SK-N-SH treated with all-trans-retinoic acid at 6 μM for 48 hours (cell line): ENCODE measurements at places on chromosomes 4 and X.

- ATAC-seq = no peak
Observed at GRCh38 chrX:65610481-65610880, 57.0 kb upstream of the MSN start.

DNA sequence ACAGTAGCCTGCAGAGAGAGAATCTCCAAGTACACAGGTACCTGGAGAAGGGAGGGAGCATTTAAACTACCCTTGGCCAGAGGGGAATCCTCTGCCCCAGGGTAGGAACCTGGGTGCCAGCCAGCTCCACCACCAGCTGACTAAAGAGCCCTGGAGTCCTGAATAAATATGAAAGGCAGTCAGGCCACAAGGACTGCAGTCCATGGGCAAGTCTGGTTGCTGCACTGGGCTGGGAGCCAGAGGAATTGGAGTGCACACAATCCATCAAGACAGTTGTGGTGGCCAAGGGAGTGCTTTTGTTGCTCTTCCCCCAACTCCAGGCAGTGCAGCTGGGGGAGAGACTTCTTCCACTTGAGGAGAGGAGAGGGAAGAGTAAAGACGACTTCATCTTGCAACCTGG is 172.5 kb downstream of the HNRNPD start:
- no peak for ATAC-seq

GRCh38 chrX:56920338-56920997 is 74.9 kb downstream of the SPIN3 start:
- no peak for ATAC-seq

DNA sequence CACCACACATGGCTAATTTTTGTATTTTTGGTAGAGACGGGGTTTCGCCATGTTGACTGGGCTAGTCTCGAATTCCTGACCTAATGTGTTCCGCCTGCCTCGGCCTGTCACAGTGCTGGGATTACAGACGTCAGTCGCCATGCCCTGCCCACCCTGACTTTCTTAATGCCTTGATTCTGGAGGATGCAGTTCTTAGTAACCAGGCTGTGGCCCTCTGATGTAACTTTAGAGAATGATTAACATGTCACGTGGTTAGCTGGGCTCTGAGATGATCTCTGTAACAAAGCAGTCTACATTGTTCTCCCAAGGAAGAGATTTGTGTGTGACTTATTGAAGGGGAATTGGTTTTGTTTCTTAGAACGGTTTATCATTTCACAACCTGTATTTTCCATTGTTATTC is 30.6 kb downstream of the ANK2 start:
- ATAC-seq = no peak

DNA sequence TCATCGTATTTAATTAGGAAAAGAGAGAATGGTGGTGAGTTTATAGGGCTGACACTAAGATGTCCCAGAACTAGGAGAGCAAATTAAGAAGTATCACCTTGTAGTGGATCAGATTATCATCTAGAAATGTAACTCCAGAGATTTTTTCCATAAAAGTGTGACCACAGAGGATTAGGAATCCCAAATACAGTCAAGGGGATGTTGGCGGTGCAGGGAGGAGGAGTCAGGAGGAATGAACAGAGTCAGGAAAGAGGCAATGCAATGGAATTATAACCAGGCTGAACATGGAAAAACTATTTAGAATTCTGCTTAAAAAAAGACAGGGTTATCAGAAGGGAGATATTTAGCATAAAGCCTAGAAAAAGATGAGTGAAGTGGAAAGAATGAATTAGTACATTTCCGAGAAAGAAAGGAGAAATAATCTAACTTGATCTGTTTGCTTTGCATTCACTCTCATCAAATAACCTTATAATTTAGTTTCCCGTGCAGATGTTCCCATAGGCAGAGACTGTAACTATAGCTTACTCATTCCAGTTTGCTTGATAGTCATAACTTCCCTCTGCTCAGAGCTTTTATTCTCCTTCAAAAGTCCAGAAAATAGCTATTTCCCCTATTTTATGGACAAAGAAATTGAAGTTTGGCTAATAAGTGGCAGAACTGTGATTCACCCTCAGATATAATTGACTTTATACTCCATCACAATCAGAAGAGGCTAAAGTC is 56.4 kb downstream of the SCFD2 start:
- ATAC-seq = peak; percentile 54

- no peak; the same call in 2 of the 3 replicates for ATAC-seq
Observed at GRCh38 chr4:187598196-187598595, 397.4 kb upstream of the ZFP42 start.

GRCh38 chr4:52576326-52576725 is 82.8 kb downstream of the USP46 start:
- no peak for ATAC-seq

DNA sequence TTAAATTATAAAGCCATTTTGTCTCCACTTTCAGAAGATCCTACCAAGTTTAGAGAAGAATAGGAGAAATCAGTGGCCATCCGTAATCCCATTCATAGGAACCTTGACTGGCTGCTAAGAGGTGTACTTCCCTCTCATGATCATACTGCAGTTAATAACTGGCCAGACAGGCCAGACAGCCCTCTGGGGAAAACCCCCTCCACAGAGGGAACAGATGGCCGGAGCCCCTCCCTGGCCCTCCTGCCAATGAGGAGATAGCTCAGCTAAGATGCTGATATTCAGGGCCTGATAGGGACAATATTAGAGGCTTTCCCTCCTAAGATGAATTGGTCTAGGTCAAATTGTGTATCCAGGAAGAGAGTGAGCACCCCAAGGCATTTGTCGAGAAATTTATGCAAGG is 200.0 kb upstream of the MAOA start:
- ATAC-seq = no peak

DNA sequence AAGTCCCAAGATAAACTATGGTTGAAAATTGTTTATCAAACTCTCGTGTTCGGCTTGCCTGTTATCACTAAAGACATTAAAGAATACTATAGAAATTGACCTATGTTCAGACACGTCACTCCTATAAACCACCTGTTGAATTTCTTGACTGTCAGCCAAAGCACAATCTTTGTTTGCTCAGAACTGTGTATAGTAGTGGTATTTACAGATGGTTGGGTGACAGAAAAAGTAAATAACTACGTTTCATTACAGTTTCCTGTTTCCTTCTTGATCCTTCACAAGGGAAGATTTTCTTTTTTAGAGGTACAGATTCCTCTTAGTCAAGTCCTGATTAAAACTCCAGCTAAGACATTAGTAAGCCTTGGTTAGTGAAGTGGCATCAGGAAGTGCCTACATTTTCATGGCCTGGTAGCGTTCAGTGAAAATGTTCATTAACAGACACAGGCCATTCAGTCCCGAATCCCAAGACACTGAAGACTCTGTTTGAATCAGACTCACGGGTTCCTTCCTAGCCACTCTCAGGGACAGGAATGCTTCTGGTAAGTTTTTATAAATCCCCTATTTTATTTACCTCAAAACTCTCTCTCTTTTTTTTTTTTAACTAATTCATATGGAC is at the start of gene SMIM31:
Gene SMIM31, plus strand, starts transcription at position 259 of the 616 bp plus-strand sequence. CDS start 16,313 bp downstream, outside the sequence.
- ATAC-seq = no peak

GRCh38 chr4:3736806-3737205 is 29.4 kb upstream of the ADRA2C start:
- ATAC-seq = no peak

- ATAC-seq = no peak
Observed at GRCh38 chr4:103757631-103758030, 37.8 kb upstream of the TACR3 start.

GRCh38 chrX:18353931-18354368 is 538 bp downstream of the SCML2 start:
- peak; percentile 75 for ATAC-seq

DNA sequence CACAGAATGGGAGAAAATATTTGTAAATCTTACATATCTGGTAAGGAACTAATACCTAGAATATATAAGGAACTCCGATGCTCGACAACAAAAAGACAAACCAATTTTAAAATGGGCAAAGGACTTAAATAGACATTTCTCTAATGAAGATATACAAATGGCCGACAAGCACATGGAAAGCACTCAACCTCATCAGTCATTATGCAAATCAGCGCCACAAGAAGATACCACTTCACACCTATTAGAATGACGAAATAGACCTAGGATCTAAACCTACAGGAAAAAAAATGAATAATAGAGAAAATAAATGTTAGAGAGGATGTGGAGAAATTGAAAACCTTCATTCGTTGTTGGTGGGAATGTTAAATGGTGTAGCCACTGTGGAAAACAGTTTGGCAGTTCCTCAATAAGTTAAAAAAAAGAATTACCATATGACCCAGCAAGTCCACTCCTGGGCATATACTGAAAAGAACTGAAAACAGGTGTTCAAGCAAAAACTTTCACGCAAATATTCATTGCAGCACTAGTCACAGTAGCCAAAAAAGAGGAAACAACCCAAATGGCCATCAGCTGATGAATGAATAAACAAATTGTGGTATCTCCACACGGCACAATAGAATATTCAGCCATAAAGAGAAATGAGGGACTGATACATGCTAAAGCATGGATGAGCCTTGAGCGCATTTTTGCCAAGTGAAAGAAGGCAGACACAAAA is 57.3 kb upstream of the WDR19 start:
- ATAC-seq = no peak

DNA sequence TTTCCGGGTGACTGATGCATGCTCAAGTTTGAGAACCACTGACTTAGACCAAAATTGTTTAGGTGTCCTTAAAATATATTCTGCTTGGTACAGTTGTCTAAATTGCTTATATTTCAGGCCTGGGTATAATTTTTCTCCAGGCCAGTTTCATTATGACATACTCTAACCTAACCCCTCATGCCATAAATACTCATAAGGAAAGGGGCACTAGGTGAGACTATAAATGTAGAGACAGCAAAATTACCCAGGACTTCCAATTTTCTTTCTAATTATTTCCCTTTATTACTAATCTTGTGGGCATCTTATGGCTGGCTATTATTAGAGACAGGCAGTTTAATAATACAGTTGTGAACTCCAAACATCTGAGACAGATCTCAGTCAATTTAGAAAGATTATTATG is 150.2 kb downstream of the RRAGB start:
- no peak for ATAC-seq

GRCh38 chr4:122671919-122672490 is 51.1 kb upstream of the IL21 start:
- no peak for ATAC-seq

DNA sequence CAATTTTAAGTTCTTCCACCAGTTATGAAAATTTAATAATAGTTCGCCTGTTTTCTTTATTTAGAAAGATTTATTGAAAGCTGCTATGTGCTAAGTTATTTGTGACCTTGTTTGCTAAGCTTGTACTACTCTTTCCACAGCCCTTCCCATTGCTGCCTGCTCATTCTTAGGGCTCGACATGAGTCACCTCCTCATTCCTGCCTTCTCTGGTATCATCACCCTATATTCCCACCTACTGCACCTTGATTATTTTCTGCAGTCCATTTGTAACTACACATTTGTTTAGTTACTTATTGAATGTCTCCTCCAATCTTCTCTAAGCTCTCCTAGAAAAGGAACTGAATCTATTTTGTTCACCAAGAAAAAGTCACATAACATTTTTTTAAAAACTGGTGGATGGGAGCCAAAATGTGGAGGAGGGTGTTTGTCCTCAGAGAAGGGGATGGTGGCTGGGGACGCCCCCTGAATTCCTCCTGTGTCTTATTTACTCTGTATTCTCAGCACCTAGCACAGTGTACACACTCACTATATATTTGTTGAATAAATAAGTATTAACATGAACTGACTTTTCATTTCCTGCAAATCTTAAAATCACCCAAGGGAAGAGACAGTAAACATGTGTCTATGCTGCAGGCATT is 3.7 kb upstream of the RAB9A start:
- ATAC-seq = no peak

GRCh38 chr4:185317880-185318279 is 77.8 kb downstream of the LRP2BP start:
- ATAC-seq = peak; percentile 57; the same call in 2 of the 3 replicates

- no peak for ATAC-seq
Observed at GRCh38 chr4:157372567-157372966, 152.0 kb downstream of the GRIA2 start.

- no peak for ATAC-seq
Observed at GRCh38 chr4:113469023-113469390, 292.5 kb downstream of the CAMK2D start.

DNA sequence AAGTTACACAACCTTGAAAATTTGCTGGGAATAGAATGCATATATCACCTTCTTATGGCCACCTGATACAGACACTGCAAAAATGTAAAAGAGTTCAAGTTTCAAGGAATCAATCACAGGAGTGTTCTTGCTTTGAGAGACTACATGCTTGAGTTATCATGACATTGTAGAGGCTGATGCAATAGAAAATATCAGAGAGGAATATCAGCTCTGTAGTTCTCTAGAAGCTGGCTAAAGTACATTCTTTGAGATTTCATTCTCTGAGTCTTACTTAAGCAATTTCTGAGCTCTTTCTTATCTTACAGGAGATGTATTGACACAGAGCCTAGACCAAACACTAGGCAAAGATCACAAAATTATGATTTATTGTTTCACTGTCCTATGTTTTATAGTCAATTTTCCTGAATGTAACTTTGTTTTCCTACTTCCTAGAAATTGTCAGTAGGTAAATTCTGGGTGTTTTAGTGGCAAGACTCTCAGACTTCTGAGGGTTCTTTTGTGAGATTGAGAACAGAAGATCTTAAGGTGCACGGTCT is 152.1 kb upstream of the HPGD start:
- ATAC-seq = no peak

DNA sequence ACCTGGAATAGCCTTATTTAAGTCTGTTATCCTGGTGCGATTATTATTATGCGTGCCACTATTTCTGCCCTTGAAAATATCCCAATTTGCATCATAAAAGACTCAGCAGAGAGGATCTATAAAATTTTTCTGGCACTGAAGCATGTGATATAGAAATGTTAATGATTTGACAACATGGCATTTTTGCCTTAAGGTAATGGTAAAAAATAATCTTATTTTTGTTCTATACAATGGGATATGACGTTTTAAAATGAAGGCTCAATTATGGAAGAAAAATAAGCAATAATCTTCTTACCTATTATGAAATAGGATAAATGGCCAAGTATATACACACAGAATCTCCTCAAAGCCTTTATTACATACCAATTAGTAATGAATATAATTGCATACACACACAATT is 113.5 kb downstream of the PDGFC start:
- ATAC-seq = no peak
